ENCODE measurements at places on chromosomes 5 and 9. TPM values are rescaled to one million over a fixed set of nuclear protein-coding genes. Genes with fewer than 3 reads are reported as not detected.

GRCh38 chr5:87127426-87127825 is 140.3 kb upstream of the RASA1 start:
- no peak overlapping the region for H3K27ac ChIP-seq
- no peak for DNase-seq
- H3K4me1 ChIP-seq = peaks cover 1% of the 10 kb centered on the region
- no peaks in the 10 kb centered on the region for H3K27me3 ChIP-seq
- no peaks in the 10 kb centered on the region for H3K36me3 ChIP-seq

DNA sequence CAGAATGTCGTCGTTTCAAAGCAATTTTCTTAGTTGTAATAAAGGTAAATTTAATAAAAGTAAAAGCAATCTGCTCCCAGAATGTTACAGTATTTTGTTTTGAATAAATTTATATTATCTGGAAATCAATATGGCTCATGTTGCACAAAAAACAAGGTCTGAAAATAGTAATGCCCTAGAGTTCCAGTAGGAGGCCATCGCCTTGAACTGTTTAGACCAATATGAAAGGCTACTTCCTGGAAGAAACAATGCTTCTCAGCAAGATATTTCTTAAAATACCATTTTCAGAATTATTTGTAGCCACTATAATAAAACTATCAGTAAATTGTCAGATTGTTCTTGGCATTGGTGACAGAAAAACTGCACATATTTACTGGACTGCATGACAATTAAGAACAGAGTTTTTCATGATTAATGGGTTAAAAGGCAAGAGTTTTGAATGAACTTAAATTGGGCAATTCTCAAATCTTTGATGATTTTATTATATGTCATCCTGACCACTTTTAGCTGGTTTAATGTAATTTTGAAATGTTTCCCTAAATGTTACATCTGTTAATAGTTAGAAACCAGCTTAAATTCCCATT is 153.2 kb downstream of the COMMD10 start:
- no peak overlapping the region for H3K4me3 ChIP-seq
- no peaks in the 10 kb centered on the region for H3K36me3 ChIP-seq
- no peak for DNase-seq
- H3K4me1 ChIP-seq = peaks cover 2% of the 10 kb centered on the region
- no peaks in the 10 kb centered on the region for H3K27me3 ChIP-seq
- H3K27ac ChIP-seq = no peak overlapping the region

DNA sequence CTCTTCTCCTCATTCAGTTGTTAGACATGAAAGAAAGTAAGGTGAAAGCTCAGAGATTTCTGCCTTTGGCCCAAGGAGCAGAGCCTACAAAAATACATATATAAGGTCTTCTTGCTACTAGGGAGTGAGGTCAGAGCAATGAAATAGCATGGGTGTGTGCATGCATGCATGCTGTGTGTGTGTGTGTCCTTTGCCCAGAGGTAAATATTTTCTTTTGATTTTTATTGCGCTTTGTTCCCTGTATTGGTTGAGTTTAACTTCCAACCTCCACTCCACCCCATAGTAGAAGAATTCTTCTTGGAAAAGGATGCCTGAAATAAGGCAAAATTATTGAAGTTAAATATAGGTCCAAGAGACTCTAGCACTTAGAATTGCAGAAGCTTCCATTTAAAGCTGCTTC is 248.0 kb upstream of the PTGER4 start:
- H3K27ac ChIP-seq = no peak overlapping the region
- no peaks in the 10 kb centered on the region for H3K27me3 ChIP-seq
- H3K4me3 ChIP-seq = no peak overlapping the region
- no peak for DNase-seq
- H3K4me1 ChIP-seq = peaks cover 22% of the 10 kb centered on the region

DNA sequence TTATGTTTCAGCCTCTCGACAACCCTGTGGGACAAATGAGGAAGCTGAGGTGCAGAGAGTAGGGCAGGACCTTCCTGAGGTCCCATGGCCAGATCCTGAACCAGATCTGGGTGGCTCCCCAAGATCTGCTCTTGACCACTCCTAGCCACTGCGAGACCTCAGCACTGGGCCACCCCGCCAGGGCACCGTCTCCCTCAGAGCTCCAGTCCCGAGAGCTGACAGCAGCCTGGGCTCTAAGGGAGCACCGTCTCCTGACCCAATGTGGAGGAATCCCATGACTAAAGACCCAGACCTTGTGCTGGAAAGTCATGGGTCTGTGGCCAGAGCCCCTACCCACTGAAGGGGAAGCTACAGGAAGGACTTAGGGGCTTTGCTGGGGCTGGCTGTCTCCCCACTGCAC is 4.5 kb upstream of the LMX1B start:
- no peak overlapping the region for H3K4me3 ChIP-seq
- H3K4me1 ChIP-seq = no peaks in the 10 kb centered on the region
- no peak overlapping the region for H3K27ac ChIP-seq
- no peaks in the 10 kb centered on the region for H3K36me3 ChIP-seq

- H3K27me3 ChIP-seq = peaks cover 16% of the 10 kb centered on the region
- no peak for DNase-seq
- no peaks in the 10 kb centered on the region for H3K36me3 ChIP-seq
Measured at GRCh38 chr5:10332301-10332700, 21.2 kb upstream of the MARCHF6 start.

GRCh38 chr9:133380734-133381133 is 4.6 kb downstream of the STKLD1 start:
- H3K27ac ChIP-seq = no peak overlapping the region
- no peak for DNase-seq
- no peaks in the 10 kb centered on the region for H3K36me3 ChIP-seq
- no peaks in the 10 kb centered on the region for H3K27me3 ChIP-seq
- peaks cover 6% of the 10 kb centered on the region for H3K4me1 ChIP-seq

DNA sequence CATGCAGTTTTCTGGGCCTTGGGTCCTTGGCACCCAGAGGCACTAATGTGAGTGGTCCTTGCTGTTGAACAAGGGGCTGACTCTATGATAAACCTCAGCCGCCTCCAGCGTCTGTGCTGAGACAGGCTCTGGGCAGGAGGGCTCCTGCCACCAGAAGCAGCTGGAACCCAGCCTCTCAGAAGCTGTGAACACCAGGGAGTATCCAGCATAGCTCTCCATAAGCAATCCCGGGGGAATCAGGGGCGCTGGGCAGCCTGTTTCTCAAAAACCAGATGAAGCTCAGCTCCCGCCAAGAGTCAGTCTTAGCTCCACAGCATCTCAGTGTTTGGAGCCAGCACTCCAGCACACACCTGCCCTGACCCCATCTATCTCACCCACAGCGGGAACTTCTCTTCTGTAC is 170.2 kb downstream of the HSPA4 start:
- H3K4me3 ChIP-seq = no peak overlapping the region
- H3K27me3 ChIP-seq = no peaks in the 10 kb centered on the region
- no peak for DNase-seq
- no peak overlapping the region for H3K27ac ChIP-seq

DNA sequence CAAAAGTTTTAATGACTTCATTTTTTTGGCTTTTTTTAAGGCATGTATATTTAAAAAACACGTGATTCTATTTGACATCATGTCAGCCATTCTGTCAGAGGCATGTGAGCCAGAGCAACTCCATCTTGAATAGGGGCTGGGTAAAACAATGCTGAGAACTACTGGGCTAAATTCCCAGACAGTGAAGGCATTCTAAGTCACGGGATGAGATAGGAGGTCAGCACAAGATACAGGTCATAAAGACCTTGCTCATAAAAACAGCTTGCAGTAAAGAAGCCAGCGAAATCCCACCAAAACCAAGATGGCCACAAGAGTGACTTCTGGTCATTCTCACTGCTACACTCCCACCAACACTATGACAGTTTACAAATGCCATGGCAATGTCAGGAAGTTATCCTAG is 1000.6 kb upstream of the DMAC1 start:
- no peak for DNase-seq
- H3K27ac ChIP-seq = no peak overlapping the region
- H3K27me3 ChIP-seq = no peaks in the 10 kb centered on the region

GRCh38 chr5:55969956-55970355 is 24.8 kb downstream of the IL6ST start:
- peaks cover 12% of the 10 kb centered on the region for H3K4me1 ChIP-seq
- no peaks in the 10 kb centered on the region for H3K27me3 ChIP-seq
- H3K36me3 ChIP-seq = peaks cover 10% of the 10 kb centered on the region
- no peak overlapping the region for H3K27ac ChIP-seq
- H3K4me3 ChIP-seq = no peak overlapping the region

MOCS2 gene
- total RNA-seq = 31.1 TPM

TMEM141 gene
- total RNA-seq = 43.2 TPM

DNA sequence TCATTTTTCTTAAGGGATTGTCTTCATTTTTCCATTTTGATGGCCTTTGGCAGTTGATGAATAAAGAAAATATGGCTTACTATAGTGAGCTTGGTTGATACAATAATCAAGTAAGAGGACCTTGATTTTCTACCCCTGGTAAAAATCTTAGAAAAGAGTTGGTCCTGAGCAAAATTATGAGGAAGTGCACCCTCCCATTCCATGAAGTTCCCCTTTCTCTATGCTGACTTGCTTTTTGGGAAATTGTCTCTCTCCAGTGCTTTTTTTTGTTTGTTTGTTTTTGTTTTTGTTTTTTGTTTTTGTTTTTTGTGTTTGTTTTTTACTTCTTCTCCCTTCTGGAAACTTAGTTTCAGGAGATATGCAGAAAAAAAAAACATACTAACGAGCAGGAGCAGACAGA is 449.2 kb upstream of the ACTBL2 start:
- H3K27ac ChIP-seq = no peak overlapping the region
- peaks cover 4% of the 10 kb centered on the region for H3K27me3 ChIP-seq
- no peaks in the 10 kb centered on the region for H3K4me1 ChIP-seq
- H3K4me3 ChIP-seq = no peak overlapping the region
- H3K36me3 ChIP-seq = no peaks in the 10 kb centered on the region
- no peak for DNase-seq

TLE1 gene
- total RNA-seq = 60.8 TPM

- H3K27me3 ChIP-seq = no peaks in the 10 kb centered on the region
- H3K4me3 ChIP-seq = no peak overlapping the region
- no peak overlapping the region for H3K27ac ChIP-seq
- H3K4me1 ChIP-seq = no peaks in the 10 kb centered on the region
Measured at GRCh38 chr5:153080940-153081339, 409.5 kb upstream of the GRIA1 start.
